ENCODE measurements at places on chromosomes 2 and 18.

GRCh38 chr2:29936020-29936419, 14.6 kb upstream of the ALK start:
- no peak for DNase-seq

GRCh38 chr18:67525328-67526099, 9.0 kb upstream of the DSEL start:
- no peak for DNase-seq

DNA sequence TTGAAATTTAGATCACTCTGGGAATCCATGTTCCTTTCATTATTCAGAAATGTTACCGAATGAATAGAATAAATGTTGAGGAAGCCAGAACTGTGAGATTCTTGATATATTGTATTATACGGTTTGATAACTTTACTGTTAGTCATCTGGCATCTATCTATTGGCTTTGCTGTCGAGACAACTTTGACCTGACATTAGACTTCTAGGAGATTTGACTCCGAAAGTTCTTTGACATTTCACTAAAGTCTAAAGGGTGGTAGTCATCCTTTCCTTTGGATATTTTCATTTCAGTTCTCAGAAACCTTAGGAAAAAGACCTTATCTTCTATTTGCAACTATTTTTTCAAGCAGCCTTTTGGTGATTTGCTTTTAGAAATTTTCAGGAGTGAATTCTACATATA, 1.9 kb downstream of the BMPR2 start:
- no peak for DNase-seq

DNA sequence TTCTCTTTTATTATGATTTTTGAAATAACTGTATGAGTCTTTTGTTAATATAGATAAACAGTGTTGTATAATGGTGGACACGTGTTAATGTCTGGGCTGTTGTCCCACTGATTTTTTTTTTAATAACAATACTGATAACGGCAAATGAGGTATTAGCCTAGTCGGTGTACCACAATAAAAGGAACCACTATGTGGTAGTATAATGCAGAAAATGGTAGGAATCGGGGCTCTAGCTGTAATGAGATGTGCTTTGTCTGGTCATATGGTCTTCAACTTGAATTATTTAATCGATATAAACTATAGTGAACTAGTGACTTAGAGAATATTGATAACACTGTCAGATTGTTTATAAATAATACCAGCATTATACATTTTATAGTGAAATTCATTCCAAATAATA, 517.9 kb upstream of the SPHKAP start:
- no peak for DNase-seq

DNA sequence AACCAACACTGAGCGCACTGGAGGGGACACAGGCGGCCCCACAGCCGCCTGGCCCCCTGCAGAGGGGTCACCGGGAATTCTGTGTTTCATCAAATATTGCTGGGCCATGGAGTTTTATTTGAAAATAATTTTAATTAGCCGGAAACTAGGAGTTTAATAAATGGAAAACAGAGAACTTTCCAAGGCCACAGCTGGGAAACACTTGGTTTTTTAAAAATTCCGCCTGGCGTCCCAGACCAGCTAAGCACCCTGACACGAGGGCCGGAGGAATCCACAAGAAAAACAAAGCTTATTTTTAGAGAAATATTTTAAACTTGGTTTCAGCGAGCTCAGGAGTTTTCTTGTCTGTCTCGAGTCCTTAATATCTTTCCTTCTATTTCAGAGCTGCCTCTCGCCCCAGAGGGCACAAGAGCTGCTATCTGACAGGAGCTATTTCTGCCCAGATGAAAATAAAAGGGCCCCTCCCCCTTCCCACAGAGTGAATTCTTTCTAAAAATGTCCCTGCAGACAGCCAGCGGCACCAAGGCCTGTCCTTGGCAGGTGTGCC, 8.2 kb downstream of the ZFP36L2 start:
- no peak for DNase-seq

- no peak for DNase-seq
These were observed 113.0 kb downstream of the DYSF start for GRCh38 chr2:71566372-71566771.

GRCh38 chr2:108627911-108628567, 91.2 kb upstream of the RANBP2 start:
- DNase-seq: no peak

- DNase-seq: no peak
These were observed 53.8 kb downstream of the COL6A3 start for GRCh38 chr2:237359894-237360780.

DNA sequence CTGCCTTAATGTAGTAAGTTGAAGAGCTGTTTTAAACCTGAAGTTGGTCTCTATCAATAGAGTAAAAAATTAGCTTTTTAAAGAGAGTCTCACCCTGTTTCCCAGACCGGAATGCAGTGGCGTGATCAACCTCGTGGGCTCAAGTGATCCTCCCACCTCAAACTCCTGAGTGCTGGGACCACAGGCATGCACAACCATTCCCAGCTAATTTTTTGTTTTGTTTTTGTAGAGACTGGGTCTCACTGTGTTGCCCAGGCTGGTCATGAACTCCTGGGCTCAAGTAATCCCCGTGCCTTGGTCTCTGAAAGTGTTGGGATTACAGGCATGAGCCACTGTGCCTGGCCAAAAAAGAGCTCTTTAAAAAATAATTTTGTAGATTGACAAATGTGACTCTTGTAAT, 40.3 kb downstream of the CRIM1 start:
- DNase-seq: no peak

GRCh38 chr2:238019962-238020361, 40.8 kb upstream of the SCLY start:
- DNase-seq: no peak

GRCh38 chr2:24820598-24821432, 27.6 kb downstream of the CENPO start:
- no peak for DNase-seq

GRCh38 chr18:65906621-65907034, 155.8 kb downstream of the CDH7 start:
- DNase-seq: no peak

- no peak for DNase-seq
These were observed 6.4 kb upstream of the ATP9B start for GRCh38 chr18:79062806-79063205.

- no peak for DNase-seq
These were observed 182.2 kb upstream of the STON1 start for GRCh38 chr2:48347712-48348111.

GRCh38 chr2:23916727-23917405, 10.1 kb downstream of the ATAD2B start:
- no peak for DNase-seq

DNA sequence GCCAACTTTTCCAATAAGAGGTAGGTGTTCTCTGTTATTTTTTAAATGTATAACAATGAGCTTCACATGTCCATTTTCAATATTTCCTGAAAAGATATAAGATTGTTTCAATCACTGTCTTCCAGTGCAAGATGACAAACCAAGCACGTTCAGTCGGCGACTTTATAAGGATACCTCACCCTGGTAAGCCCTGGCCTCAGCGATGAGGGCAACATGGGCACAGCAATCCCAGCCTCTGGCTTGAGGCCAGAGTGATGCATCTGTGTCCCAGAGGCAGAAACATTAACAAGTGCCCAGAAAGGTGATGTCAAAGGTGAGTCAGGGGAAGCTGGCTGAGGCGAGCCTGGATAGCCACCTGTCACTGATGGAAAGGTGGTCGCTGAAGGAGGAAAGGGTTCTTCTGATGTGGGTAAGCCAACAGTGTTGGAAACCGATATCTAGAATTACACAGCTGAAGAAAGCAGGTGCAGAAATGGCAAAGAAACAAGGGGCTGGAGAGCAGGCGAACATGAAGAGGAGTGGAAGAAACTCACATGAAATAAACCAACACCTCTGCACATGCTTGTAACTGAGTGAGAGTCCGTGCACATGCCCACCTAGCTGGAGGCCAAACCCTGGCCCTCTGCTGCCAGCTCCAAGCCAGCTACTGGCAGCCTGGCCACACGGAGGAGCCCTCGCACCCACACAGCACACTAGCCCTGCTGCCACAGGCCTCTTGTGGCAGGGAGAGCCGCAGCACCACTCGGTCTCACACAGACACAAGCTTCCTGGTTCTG, 65.5 kb downstream of the FBXO15 start:
- DNase-seq: no peak

DNA sequence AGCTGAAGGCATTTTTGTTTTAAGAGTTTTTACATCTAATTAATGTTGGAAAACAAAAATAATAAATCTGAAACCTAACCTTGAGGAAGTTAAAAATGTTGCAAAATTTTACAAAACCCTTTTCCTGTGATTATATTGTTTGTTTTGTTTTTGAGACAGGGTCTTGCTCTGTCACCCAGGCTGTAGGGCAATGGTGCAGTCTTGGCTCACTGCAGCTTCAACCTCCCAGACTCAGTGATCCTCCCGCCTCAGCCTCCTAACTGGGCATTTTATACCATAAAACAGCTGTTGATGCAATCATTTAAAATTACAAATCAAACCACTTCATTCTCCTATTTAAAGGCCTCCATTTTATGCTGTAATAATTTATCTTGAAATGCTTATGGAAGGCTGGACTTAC, 1.7 kb upstream of the ZNF24 start:
- DNase-seq: no peak

DNA sequence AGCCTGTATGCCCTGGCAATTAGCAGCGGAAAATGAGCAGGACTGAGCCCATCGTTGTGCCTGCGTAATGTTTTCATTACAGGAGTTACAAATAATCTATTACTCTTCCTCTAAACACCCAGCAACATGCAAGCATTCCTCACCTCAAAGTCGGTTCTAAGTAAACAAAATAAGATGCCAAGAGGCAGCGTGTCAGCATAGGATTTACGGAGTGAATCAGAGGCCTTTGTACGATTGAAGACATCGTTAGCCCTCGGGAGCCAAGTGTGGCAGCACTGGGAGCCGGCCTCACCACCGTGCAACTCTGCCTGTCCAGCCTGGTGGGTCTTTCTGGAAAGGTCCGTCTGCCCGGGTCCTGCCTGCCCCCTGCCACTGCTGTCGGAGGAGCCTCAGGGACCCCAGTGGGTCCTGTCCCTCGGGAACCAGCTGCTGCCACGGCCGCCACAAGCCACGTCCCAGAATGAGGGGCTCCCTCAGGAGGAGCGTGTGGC, 80.1 kb upstream of the CTDP1 start:
- DNase-seq: no peak

DNA sequence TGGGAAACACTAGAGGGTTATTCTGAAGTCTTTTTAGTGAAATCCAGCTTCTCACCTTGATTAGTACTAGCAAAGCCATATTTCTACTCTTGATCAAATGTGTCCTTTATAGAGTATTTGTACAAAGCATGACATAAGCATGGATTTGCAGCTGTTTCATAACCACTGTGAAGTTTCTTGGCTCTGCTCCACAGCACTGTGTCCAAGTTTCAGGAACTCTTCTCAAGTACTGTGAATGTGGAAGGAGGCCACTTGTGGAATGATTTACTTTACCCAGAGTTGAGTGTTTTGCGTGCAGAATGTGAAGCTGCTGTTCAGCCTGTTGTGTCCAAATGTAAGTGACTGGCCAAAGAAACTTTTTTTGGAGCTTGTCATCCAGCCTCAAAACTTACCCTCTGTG, 16.2 kb upstream of the MAPRE2 start:
- no peak for DNase-seq

DNA sequence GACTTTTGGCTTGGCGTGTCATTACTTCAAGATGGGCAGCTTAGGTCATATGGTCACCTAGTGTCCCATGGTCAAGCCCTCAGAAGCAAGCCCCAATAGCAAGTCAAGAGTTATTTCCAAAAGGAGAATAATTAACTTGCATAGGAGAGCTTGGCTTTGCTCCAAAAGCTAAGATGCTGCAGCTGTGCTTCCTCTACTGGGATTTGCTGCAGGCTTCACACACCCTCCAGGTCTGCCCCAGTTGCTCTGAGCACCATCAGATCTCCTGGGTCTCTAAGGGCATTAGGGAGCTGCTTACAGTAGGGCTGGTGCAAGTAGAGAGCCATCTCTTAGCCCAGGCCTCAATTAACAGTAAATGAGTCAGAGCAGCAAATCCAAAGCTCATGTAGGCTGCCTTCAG, 46.6 kb downstream of the THUMPD2 start:
- DNase-seq: no peak

DNA sequence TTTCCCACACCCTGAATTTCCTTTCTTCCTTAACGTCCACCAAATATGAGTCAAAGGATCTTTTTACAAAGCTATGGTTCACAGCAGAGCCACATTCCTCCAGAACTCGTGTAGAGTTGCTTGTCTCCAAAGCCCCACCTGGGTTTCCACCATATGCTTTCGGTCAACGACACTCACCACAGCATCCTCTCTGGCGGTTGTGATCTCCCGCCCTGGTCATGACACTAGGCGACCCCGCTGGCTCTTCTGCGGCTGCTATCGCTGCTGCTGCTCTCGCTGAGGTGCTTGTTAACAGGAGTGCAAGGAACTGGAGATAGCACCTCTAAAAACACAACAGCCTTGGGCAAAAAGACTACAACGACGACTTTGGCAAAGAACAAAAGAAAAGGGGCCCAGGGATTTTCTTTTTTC, 340 bp downstream of the SLC40A1 start:
- DNase-seq: no peak

GRCh38 chr2:205500951-205501350, 181.3 kb upstream of the NRP2 start:
- no peak for DNase-seq

DNA sequence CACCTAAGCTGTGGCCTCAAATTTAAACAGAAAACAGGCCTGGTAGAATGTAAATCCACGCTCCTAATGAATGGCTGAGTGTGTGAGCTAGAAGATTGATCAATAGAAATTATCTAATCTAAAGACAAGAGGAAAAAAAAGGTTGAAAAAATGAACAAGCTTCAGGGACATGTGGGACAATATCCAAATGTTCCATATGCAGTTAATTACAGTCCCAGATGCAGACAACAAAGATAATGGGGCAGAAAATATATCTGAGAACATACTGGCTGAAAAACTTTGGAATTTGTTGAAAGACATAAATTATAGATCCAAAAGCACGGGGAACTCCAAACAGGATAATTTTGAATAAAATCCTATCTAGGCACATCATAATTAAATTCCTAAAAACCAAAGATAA, 186.7 kb upstream of the SIX2 start:
- no peak for DNase-seq

- no peak for DNase-seq
These were observed 678 bp upstream of the OTX1 start for GRCh38 chr2:63049970-63050333.

All from NCI-H1436 treated with DMSO at 0.1 percent for 48 hours (cell line).